ENCODE measurements at places on chromosomes 2 and 18.

GRCh38 chr2:96507957-96508520 is 2.9 kb upstream of the NEURL3 start:
- peak; percentile 60 for DNase-seq

DNA sequence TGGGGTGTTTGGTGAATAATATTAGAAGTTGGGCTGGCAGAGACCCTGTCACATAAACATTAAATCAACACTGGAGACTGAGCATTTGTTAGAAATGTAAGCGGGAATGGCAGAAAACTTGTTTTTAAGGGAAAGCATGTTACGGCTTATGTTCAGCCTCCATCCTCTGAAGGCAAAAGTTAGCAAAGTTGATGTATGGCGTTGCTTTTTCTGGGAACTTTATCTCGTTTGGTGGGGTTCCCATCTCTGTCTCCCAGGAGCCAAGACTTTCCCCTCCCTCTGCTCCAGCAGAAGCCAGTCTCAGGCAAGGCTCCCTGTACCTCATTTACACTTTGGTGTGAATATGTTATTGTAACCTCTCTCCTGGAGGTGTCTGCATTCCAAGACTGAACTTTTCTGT is 105.1 kb downstream of the MSH2 start:
- DNase-seq, result no peak

DNA sequence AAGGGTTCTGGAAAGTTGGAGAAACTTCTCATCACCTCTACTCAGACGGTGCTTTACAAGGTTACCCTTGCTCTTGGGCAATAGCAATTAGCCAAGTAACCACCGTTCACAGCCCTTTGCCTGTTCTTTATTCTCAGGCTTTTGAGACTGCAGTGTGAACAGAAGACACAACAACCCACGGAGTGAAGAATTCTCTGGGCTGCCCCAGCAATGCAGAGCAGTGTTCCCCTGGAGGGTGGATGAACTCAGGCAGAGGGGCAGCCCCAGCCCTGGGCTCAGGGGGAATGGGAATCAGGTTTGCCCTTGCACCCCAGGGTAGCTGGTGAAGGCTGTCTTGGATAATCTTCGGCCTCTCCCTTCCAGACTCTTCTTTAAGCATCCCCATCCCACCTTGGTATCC is 69.1 kb downstream of the MCFD2 start:
- DNase-seq, result no peak

- DNase-seq, result no peak
Measured at GRCh38 chr2:176692533-176692932, 423.3 kb downstream of the MTX2 start.

GRCh38 chr2:216774180-216774579 is 78.8 kb upstream of the IGFBP5 start:
- DNase-seq, result no peak

DNA sequence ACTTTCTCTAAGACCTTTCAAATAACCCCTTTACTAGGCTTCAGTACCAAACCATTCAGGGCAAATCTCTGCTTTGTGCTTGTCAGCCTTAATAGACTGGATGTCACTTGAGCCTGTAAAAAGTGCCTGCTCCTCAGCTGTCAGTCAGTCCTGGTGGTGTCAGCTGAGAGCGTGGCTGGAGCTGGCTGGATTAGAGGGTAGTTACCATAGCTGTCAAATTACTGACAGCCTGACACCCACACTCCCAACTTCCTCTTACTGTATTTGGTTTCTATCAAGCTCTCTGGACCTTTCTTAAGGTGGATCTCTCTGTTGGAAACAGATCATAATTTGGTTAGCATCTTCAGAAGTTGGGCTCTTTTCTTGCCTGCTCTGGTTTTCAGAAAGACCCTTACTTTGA is 371.4 kb upstream of the ATP5MC3 start:
- no peak for DNase-seq

- no peak for DNase-seq
Measured at GRCh38 chr18:9947248-9947647, 33.4 kb downstream of the VAPA start.

GRCh38 chr2:71778936-71779773 is 325.8 kb downstream of the DYSF start:
- DNase-seq, result no peak

DNA sequence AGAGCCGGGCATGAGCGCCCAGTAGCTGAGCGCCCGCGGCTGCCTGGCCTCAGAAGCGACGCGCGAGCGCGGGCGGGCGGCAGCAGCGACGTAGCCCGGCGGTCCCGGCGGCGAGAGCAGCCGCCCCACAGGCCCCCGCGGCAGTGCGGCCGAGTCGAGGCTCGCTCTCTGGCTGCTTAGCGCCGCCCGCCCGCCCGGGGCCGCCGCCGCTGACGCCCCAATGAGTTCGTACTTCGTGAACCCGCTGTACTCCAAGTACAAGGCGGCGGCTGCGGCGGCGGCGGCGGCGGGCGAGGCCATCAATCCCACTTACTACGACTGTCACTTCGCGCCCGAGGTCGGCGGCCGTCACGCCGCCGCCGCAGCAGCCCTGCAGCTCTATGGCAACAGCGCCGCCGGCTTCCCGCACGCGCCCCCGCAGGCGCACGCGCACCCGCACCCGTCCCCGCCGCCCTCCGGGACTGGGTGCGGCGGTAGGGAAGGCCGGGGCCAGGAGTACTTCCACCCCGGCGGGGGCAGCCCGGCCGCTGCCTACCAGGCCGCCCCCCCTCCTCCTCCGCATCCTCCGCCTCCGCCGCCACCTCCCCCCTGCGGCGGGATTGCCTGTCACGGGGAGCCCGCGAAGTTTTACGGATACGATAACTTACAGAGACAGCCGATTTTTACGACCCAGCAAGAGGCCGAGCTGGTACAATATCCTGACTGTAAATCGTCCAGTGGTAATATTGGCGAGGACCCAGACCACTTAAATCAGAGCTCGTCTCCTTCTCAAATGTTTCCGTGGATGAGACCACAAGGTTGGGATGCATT is 847 bp downstream of the HOXD8 start:
- peak; percentile 61 for DNase-seq

DNA sequence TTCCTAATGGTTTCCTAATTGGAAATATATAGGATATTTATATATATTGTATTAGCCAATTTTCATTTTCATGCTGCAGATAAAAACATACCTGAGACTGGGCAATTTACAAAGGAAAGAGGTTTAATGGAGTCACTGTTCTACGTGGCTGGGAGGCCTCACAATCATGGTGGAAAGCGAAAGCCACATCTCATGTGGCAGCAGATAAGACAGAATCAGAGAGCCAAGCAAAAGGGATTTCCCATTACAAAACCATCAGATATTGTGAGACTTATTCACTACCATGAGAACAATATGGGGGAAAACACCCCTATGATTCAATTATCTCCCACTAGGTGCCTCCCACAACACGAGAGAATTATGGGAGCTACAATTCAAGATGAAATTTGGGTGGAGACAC is 242.5 kb upstream of the NETO1 start:
- no peak for DNase-seq

GRCh38 chr2:124563426-124563825 is 538.3 kb downstream of the CNTNAP5 start:
- DNase-seq, result no peak

DNA sequence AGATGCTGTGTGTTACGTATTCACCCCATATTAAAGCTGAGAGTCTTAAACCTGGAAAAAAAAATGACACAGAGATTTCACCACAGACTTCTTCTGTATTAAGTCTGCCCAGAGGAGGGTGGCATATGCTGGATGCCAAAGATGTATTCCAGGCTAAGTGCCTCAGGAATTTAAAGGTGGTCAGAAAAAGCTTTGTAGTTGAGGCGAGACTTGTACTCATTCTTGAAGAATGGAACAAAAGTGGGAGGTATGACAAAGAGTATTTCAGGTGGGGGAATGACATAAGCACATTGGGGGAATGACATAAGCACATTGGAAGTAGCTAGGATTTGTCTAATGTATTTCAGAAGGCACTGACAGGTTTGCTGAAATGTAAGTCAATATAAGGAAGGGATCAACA is 98.6 kb downstream of the BABAM2 start:
- no peak for DNase-seq

- no peak for DNase-seq
Measured at GRCh38 chr2:69217333-69218080, 169.5 kb downstream of the GFPT1 start.

GRCh38 chr2:11657646-11658045 is 12.3 kb downstream of the NTSR2 start:
- DNase-seq, result no peak

GRCh38 chr2:9582624-9583023 is 27.0 kb upstream of the ADAM17 start:
- DNase-seq, result no peak

DNA sequence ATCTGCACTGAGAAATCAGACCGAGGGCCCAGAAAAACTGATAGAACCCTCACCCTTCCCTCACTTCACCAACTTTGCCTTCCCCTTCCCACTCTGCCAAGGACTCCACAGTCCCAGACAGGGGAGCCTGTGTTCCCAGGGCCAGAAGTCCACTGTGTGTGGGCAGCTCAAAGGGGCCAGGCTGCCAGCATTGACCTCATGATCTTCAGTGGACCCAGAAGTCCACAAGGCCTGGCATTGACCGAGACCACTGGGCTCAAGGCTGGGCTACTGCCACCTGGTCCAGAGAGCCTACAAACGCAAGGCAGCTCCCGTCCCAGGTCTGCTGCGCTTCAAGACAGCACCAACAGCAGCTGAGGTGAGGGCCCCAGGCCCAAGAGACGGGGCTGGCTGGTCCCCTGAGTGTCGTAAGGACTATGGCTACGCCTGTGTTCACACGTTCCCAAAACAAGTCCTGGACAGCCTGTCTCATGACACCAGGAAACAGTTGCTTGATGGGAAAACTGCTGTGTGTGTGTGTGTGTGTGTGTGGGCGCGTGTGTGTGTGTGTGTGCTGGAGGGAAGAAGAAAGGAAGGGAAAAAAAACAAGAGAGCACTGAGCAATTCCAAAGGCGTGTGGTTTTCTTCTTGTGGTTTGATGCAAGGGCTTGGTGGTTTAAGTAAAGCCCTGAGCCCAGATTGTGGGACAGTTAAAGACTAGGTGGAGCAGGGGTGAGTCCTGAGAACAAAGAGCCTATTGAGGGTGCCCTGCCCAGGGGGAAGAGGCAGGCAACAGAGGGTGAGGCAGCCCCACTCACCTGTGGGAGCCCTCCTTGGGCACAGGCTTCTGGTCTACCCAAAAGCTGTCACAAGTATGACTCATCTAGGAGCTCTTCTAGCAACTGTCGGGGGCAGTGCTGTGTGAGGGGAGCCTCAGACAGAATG is 46.6 kb upstream of the ZBTB7C start:
- DNase-seq, result no peak

- DNase-seq, result no peak
Measured at GRCh38 chr2:151518802-151519201, 109.1 kb downstream of the RIF1 start.

DNA sequence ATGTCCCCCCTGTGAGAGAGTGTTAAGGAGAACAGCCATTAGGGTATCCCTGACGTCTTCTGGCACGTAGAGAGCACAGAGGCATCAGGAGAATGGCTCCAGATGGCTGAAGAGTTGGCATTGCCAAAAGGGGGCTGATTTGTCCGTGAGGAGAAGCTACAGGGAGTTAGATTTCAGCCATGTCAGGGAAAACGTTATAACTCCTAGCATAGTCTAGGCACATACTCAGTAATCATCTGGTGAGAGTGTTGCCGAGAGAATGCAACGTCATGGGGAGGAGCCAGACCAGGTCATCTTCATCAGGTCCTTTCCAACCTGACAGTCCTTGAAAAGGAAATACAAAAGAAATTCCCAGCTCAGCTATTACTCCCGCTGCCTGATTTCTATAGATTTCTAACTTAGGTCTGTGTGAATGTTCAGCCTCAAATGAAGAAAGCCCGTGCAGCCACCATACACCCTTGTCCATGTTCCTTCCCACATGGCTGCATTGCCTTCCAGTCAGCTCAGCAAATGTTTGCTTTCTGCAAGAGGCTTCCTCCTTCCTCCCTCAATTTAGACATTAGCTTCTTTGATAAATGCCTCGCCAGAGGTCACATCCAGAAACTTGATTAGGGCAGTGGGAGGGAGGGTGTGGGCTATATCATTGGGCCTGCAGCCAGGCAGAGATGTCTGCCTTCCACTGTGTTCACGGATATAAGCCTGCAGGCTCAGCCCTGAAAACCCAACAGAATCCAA is 93.0 kb downstream of the STPG4 start:
- no peak for DNase-seq

GRCh38 chr2:68813596-68813995 is 57.6 kb downstream of the BMP10 start:
- no peak for DNase-seq

- peak; percentile 41 for DNase-seq
Measured at GRCh38 chr2:188598551-188598950, 306.9 kb downstream of the GULP1 start.

DNA sequence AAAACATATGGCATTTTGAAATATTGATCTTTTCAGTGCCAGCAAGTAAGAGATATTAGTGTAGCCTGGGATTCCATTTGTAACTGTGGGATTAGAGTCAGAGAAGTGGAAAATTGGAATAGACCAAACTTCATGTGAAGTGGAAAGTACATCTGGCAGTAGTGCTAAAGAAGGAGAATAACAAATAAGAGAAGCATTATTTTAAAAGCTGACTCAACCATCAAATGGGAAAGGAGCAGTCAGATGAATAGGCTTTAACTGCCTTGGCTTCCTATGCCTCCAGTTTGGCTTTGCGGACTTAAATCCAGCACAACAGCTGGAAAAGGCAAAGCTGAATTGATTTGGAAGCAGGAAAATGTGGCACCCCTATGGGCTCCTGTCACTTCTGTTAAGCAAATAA is 623.1 kb downstream of the TSN start:
- DNase-seq, result no peak

GRCh38 chr2:143525402-143525860 is 396.2 kb downstream of the ARHGAP15 start:
- DNase-seq, result no peak

DNA sequence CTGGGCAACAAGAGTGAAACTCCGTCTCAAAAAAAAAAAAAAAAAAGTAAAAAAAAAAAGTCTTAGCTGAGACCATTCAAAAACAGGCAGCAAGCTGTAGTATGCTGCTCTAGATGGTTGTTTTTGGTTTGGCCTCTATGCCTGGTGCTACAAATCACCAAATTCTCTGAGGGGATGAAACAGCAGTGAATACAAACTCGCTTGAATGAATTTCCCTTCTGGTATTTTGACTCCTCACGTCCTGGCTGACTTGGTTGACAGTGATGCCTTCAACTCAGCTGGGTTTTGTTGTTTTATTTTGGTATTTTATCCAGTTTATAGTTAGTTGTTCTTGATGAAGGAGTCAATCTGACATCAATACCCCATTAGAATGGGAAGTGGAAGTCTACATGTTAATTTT is 3.3 kb upstream of the TCF7L1 start:
- no peak for DNase-seq

- no peak for DNase-seq
Measured at GRCh38 chr2:152283392-152283791, 51.6 kb upstream of the FMNL2 start.

DNA sequence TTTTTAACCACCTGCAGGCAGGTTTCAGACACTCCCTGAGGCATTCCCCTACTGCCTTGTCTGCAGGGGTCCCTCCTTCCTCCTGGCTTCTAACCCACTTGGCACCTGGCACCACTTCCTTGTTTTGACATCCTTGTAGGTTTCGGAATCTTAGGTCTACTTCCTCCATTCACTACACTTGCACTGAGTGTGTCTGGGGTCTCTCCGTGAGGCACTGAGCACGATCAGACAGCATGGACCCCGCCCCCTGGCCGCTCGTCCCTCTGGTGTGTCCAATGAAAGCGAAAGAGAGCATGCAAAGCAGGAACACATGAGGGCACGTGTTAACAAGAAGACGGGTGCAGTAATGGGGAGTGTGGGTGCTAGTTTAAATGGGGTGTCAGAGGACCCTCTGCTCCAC is 63.8 kb downstream of the HAUS1 start:
- DNase-seq, result no peak

All from SK-MEL-5 (cell line).